ENCODE measurements at places on chromosomes 4 and X.
A peak's percentile ranks its signal among the peaks of the same experiment; 100 is the strongest.

DNA sequence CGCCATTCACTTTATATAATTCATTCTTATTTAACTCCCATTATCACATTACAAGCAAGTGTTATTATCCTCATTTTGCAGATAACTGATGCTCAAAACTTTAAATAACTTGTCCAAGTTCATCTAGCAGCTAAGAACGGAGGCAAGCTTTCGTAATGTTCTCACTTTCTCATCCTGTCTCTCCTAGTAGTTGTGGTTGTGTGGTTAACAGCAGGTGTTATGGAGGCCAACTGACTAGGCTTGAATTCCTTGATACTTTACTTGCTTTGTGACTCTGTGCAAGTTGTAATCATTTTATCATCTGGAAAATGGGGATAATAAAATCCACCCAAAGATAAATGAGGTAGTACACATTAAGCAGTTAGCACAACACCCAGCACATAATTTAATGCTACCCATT, 109.9 kb upstream of the PTPN13 start:
- DNase-seq = no peak

DNA sequence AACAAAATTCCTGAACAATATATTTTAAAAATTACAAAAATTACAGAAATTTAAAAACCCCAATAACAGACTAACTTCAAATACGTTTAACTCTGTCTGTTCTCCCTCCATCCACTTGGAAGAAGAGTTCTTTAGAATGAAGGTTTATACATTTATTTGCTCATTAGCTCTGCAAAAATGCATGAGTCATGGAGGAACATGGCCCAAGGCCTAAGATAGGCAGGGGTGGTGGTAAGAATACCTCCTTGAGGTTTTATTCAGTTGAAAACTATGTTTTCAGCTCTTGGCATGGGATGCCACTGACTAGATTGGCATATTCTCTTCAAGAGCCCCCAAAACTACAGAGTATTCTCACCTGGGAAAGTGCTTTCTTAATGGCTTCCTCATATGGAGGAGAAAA, 8.8 kb upstream of the LRRC66 start:
- peak; percentile 68 for DNase-seq

- DNase-seq = no peak
Measured at GRCh38 chr4:42101446-42101975, 50.9 kb downstream of the BEND4 start.

GRCh38 chr4:1174941-1175634, 2.7 kb upstream of the SPON2 start:
- no peak for DNase-seq

- no peak for DNase-seq
Measured at GRCh38 chrX:73401591-73402266, 45.1 kb upstream of the CDX4 start.
